ENCODE measurements at places on chromosomes 7 and 10.

- no peak for DNase-seq
These were observed 259.5 kb upstream of the LRRN3 start for GRCh38 chr7:110831419-110831818.

DNA sequence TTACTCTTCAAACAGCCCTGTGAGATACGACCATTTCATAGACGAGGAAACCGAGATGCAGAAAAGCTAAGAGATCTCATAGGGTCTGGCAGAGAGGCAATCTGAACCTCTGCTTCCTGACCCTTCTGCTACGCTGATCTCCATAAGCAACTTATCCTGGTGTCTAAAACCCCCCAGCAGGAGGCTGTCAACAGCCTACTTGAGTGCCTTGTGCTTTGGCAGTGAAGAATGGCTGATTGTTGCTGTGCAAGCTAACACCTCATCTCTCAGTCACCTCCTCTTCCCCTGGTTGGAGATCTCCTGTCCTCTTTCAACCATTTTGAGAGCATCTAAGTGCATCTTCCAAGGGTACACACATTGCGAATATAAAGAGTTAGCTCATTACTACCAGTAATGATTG is 86.2 kb downstream of the AOAH start:
- peak; percentile 71 for DNase-seq

DNA sequence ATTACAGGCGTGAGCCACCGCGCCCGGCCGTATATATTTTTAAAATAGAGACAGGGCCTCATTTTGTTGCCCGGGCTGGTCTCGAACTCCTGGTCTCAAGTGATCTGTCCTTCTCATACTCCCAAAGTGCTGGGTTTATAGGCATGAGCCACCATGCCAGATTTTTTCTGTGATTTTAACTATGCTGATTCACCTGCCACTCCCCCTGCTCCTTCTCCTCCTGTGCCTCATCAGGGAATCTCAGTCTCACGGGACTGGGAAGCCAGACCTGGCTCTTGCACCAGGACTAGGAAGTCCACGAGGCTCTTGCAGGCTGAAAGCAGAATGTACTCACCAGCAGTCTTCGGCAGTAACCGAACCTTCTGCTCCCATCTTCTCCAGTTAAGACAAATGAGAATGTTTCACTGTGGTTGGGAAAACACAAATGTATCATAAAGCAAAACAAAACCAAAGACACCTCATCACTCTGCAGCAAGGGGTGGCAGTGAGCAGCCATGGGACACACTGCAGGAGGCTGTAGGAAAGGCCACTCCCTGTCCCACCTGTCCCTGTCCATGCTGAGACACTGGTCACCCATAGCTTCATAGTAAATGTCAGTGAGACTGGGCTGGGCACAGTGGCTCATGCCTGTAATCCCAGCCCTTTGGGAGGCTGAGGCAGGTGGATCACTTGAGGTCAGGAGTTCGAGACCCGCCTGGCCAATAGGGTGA is 78.7 kb upstream of the MKRN1 start:
- DNase-seq: no peak

- no peak for DNase-seq
These were observed 238.5 kb downstream of the CACNB2 start for GRCh38 chr10:18378766-18379165.

GRCh38 chr7:32026083-32026425 is 44.2 kb downstream of the PDE1C start:
- no peak for DNase-seq

DNA sequence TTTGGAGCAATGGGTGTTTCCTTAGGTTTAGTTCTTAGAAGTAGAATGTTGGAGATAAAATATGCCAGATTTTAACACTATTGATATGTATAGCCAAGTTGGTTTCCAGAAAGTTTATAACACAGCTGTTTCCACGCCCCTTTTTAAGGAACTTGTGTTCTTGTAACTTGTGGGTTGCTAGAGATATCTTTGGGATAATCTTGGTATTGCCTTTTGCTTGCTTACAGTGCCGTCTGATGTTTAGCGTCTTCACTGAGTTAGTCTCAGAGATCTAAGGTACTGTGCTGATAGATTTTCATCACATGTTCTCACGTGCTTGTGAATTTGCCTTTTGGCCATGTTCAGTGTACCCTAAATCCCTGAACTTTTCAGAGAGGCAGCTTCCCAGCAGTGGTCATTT is 12.4 kb downstream of the TMEM248 start:
- DNase-seq: no peak

Data from NCI-H345 (cell line).